ENCODE measurements at places on chromosomes 4 and X.

DNA sequence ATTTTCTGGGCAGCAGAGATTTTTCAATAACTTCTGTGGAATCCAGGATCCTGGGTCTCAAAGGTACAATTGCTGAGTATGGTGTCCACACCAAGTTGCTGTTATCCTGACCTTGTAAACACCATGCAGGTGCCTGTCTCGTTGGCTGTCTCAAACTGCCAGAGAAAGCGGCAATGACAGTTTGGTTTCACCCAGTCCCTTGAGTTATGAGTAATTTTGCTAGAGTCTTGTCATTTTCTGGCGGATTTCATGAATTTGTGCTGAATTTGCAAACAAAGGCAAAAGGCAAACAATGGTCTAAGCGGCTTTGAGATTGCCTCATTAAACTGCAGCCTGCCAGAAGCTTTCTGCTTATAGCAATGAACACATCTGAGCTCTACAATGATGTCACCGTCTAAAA lies 847.9 kb downstream of the RAB28 start:
- no peak for DNase-seq

DNA sequence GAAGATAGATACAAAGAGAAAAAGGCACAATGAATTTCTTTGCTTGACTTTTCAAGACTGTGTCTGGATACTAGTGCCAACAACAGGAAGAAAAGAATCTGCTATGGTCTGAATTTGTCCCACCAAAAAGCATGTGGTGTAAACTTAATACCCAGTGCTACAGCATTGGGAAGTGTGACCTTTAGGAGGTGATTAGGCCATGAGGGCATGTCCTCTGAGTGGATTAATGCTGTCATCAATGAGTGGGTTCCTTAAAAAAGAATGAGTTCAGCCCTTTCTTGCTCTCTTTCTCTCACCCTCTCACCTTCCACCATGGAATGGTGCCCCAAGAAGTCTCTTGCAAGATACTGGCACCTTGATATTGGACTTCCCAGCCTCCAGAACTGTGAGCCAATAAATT lies 155.7 kb upstream of the GPRIN3 start:
- DNase-seq = no peak

DNA sequence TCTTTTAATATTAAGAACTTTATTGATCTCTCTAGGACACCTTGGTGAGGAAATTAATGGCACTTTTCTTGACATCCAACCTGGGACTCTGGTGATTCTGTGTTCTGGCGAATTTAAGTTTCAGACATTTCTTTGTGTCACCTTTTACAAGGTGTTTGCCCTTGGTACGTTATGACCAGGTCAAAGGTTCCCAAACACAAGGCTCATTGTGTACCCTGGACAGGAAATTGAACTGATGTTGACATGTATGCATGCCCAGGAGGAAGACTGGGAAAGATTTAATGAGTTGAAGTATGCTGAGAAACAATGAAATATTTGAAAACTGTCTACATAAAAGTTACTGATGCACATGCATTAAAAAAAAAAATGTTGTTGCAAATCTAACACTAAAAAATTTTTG lies 22.1 kb downstream of the NIPAL1 start:
- no peak for DNase-seq

- no peak for DNase-seq
Observed at GRCh38 chr4:55162396-55162795, 37.0 kb upstream of the KDR start.

GRCh38 chr4:121785479-121785878 lies 15.6 kb upstream of the EXOSC9 start:
- no peak for DNase-seq

DNA sequence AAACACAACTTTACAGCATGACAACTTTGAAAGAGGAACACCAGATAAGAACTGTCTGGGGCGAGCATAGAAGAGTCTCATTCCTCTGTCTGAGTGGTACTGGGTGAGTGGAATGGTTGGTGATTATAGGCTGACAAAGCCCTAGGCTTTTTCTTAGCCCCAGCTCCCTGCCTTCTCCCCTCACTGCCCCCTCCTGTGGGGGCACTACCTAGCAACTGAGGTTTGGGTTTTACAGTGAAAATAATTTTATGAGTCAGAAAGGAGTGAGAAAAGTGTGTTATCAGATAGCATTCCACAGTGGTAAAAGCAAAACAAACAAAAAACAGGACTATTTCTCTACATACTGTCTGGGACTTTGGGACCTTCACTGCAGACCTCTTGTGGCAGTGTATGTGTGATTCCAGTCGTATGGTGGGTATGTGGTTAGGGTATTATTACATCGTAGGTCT lies 10.5 kb upstream of the TMEM165 start:
- no peak for DNase-seq

GRCh38 chr4:184762100-184762499 lies 28.2 kb upstream of the CENPU start:
- DNase-seq = no peak

DNA sequence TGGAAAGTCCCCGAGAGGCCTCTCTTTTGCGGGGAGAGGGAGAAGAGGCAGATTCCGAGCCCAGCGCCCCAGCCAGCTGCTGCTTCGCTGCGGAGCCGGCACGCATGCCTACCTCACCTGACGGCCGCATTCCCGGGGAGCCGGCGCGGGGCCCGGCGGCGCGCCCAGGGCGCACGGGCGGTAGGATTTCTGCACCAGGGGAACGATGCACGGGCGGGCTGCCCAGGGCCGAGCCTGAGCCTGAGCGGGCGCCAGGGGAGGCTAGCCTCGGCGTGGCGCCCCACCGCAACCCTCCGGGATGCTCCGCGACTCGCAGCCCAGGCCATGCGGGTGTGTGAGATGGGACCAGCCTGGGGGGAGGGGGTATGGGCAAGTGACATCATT lies 81.3 kb upstream of the SCML1 start:
- DNase-seq = no peak

- DNase-seq = no peak
Observed at GRCh38 chrX:131907488-131908314, 115.4 kb upstream of the STK26 start.

GRCh38 chr4:174357321-174357720 lies 73.6 kb downstream of the CEP44 start:
- no peak for DNase-seq

DNA sequence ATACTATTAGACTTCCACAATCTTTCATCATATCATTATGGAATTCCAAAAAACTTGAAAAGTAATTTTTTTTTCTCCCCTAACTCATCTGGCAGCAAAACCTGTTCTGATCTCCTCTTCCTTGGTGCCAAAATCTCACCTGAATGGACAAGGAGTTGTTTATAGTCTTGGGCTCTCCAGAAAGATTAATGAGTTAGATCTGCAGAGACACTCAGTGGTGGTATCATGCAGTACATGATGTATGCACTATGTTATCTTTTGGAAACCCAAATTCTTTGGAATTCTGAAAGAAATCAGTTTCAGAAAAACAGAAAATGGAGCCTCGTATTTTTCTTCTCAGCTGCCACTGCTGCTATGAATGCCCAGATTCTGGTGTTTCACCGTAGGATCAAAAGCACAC lies 11.7 kb downstream of the GPM6B start:
- no peak for DNase-seq

DNA sequence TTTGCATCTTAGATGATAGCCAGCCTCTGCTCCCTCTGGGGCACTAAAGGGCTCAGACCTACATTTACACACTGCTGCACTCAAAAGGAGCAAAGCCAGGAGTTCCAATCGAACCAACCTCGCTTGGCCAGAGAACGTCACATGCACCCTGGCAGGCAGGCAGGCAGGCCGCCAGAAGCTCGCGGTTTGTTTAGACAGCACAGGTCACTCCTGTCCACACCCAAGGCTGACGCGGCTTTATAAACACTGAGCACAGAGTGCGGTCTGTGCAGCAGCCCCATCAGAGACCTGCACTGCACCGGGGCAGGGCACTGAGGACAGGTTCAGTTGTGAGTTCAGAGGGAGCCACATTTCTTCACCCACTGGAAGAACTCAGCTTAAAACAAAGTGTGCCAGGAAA lies 143.9 kb downstream of the BCOR start:
- peak; percentile 90 for DNase-seq

- no peak for DNase-seq
Observed at GRCh38 chrX:3257471-3257870, 89.0 kb downstream of the MXRA5 start.

DNA sequence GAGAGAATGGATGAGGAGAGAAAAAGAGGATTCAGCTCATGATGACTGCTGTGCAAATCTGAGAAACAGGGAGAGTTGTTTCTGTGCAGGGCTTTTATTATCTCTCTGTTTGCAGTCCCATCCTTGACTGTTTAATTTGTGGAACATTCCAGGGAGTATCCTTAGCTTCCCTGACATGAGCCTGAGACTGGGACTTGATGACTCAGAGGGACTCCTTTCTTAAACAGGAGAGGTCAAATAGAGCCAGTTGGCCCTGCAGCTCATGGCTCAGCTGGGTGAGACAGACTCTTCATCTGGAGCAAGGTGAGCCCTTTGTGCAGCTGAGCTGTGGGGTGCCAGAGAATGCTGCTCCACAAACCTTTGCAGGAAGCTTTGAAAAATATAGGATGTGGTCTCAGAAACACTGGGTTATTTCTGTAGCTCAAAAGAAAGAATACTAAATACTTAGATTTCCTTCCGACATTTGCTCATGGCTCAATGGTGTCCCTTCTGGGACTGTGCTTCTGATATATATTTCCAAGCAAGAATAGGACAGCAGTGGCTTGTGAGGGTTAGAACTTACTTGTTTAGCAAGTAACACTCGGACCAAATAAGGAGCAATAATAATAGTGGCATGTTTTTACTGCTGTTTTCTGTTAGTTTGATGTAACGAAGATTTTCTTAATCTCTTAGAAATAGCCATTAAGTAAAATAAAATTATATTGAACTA lies 14.5 kb downstream of the ARHGAP24 start:
- DNase-seq = no peak

DNA sequence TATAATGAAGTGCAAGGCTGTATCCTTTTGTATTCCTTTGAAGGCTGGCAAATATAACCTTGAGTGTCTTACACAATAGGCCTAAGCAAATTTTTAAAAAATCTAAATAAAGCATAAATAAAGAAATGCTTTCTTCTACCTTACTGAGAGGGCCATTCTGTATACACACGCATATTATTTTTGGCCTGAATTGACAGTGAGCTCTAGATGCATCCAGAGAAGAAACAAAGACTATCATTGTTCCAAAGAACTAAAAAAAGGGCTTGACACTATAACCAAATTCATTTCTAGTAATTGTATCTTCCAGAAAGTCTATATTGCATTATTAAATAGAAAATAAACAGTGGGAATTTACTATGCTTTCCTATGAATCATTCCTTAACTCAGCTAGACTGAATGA lies 100.2 kb downstream of the MAGEB17 start:
- DNase-seq = no peak

- peak; percentile 82 for DNase-seq
Observed at GRCh38 chrX:105564501-105564900, 257.8 kb upstream of the NRK start.

- DNase-seq = no peak
Observed at GRCh38 chr4:184757810-184758209, 23.9 kb upstream of the CENPU start.

DNA sequence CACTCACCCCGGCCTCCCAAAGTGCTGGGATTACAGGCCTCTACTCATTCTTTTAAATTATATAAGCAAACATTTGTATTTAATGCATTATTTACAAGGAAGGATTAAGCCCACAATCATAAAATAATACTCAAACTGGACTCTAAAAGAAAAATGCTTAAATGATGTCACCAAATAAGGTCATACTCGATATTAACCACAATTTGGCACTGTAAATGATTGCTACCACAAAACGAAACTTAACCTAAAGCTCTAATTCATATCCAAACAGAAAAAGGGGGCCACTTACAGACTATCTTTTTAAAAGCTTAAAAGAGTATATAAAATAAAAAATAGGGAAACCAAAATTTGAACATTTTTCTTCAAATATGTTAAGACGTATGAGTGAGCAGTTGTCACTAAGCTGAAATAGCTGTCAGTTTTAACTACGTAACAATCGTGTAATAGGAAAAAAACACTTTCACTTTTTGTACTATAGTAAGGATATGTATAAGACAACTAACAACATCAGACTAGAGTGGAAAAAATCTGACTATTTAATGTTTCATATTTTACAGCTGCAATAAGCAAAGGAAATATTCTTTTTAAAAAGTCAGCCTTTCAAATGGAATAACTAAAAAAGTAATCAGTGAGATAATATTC lies 108.2 kb upstream of the GPR34 start:
- no peak for DNase-seq

DNA sequence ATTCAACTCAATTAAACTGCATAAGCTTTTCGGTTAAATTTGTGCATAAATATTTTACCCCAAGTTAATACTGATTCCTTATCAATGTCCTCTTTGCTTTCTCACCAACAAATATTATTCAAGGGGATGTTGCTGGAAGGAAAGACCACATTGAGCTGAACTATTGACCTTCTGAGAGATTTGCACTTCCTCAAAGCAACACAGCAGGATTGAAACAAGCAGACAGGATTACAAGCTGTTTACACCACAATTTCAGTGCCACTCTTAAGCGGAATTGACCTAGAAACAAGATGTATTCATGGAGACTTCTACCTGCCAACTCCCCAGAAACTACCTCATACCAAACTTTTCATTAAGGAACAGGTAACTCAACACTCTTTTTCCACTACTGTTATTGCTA lies 96.5 kb upstream of the DUSP21 start:
- no peak for DNase-seq

GRCh38 chrX:11066812-11067211 lies 44.3 kb upstream of the HCCS start:
- DNase-seq = no peak

GRCh38 chr4:10006601-10007435 lies 14.5 kb downstream of the SLC2A9 start:
- peak; percentile 80 for DNase-seq

DNA sequence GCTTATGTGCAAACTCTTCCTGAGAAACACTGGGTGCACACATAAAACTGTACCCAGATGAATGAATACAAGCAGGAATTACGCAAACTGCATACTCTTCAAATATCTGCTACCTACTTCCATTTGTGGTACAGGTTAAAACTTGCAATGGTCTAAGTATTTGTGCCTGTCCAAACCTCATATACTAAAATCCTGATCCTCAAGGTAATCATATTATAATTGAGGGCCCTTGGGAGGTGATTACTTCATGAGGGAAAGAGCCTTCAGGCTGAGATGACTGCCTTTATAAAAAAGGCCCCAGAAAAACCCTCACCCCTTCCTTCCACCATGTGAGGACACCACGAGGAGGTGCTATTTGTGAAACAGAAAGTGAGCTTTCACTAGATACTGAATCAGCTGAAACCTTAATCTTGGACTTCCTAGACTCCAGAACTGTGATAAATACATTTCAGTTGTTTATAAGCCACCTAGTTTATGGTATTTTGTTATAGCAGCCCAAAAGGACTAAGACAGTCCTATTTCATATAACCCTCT lies 1977.2 kb downstream of the PCDH7 start:
- DNase-seq = no peak

DNA sequence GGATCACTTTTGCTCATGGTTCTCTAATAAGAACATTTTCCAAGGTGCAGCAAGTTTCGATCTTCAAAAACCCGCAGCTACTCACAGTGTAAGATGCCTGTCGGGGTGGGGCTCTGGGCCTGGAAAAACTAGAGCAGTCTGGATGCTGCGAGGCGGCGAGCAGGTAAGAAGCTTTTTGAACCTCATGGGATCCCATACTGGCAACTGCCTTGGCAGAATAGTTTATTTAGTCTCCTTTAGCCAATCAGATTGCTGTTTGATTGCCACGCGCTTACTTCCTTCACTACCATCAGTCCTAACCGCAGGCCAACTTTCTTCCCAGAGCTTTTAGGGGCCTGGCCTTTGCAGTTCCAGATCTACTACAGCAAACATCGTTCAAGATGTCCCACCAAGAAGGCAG lies 61.3 kb upstream of the MAGEB10 start:
- no peak for DNase-seq

GRCh38 chrX:9231491-9231890 lies 197.6 kb upstream of the FAM9B start:
- peak; percentile 49 for DNase-seq

All from SW480 (cell line).